Stimulated activated CD4-positive, alpha-beta T cell treated with anti-CD3 and anti-CD28 coated beads, Interleukin-1b, Interleukin-23, amount 100 ng/mL, for 48 hours (primary cell): ENCODE measurements at places on chromosomes 7 and 10.

DNA sequence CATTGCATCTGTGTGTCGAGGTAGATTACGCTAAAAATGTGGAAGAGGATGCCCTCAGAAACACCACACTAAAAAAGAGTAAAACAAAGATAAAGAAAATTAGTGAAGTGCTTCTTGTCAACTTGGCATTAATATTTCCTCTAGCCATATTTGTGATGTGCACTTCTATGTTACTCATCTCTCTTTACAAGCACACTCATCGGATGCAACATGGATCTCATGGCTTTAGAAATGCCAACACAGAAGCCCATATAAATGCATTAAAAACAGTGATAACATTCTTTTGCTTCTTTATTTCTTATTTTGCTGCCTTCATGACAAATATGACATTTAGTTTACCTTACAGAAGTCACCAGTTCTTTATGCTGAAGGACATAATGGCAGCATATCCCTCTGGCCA lies 79.0 kb upstream of the SCIN start:
- DNase-seq = no peak

DNA sequence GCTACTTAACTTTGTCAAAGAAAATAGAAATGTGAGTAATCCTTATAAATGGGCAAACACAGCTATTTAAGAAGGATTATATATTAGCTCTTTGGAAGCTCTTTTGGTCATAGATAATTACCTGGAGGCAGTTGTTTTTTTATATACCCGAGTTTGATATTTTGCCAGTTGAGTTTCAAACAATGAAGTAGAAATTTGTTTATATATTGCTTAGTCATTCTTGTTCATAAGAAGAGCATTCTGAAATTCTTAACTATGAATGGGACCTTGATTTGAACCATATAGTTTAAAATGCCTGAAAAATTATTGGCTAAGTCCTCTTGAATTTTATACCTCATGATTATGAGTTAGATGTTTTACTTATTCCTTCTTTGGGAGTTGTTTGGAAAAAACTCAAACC lies 36.4 kb downstream of the MINPP1 start:
- DNase-seq = no peak

DNA sequence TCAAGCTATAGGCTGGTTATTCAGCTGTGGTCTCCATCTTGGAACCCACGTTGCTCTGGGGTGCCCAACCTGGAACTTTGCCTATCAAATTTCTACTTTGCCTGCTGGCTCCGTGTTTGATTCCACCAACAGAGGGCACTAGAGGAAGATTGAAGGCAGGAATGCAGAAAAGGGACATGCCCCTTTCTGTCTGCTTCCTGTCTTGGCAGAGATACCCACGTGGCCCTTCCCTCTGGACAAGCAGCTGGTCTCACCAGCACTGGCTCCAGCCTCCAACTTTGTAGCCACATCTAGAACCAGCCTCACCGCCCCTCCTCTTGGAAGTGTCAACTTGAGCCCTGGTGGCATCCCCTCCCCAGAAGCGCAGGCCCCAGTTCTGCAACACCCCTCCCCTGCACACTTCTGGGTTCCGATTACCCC lies 52.1 kb upstream of the ZNF438 start:
- peak; percentile 74 for DNase-seq

DNA sequence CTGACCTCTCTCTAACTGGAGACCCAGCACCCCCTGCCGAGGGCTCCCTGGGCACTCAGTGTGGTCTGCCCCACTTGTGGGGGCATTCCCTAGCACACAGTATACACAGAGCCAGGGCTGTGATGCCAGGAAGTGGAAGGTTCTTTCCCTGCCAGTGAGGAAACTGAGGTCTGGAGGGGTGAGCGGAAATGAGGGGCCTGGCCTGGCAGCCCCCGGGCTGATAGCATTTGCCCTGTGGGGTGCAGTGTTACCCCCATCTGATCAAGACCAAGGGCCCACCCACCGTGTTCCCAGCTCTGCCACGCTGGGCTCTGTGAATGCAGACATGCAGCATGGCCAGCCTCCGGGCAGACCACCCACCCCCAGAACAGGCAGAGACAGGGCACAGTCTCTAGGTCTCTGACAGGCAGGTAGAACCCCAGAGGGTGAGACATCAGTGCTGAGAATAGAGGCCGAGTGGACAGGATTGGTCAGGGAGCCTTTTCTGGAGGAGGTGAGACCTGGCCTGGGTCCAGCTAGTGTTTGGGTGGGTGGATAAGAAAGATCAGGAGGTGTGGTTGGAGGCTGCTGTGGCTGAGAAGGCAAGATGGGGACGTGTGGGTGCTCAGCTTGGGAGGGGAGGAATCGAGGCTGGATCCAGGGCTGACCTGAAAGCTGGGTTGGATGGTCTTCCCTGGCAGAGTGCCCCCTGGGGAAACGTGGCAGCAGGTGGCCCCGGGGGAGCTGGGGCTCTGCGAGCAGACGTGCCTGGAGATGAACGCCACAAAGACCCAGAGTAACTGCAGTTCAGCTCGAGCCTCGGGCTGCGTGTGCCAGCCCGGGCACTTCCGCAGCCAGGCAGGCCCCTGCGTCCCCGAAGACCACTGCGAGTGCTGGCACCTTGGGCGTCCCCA lies 10.8 kb upstream of the ZNF862 start:
- no peak for DNase-seq

DNA sequence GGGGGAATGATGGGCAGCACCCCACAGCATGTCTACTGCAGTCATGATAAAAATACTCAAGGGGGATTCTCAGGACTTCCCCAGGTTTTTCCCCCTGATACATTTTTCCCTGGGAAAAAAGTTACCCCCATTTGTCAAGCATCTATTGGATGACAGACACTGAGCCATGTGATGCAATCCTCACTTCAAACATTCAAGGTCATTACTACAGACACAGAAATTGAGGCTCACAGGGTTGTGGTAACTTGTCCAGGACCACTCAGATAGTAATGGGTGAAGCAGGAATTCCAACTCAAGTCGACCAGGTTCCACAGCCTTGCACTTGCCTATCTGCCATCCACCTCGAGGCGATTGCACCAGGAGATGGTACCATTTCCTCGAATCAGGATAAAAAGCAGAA lies 31.7 kb downstream of the PPP1R3C start:
- DNase-seq = no peak
